Body of pancreas (tissue), 4 donors: ENCODE measurements at places on chromosomes 1 and 21. TPM values are rescaled to one million over a fixed set of nuclear protein-coding genes. Genes with fewer than 3 reads are reported as not detected.

- no peak for DNase-seq
Measured at GRCh38 chr1:43363935-43364525, 3.8 kb downstream of the ELOVL1 start.

DNA sequence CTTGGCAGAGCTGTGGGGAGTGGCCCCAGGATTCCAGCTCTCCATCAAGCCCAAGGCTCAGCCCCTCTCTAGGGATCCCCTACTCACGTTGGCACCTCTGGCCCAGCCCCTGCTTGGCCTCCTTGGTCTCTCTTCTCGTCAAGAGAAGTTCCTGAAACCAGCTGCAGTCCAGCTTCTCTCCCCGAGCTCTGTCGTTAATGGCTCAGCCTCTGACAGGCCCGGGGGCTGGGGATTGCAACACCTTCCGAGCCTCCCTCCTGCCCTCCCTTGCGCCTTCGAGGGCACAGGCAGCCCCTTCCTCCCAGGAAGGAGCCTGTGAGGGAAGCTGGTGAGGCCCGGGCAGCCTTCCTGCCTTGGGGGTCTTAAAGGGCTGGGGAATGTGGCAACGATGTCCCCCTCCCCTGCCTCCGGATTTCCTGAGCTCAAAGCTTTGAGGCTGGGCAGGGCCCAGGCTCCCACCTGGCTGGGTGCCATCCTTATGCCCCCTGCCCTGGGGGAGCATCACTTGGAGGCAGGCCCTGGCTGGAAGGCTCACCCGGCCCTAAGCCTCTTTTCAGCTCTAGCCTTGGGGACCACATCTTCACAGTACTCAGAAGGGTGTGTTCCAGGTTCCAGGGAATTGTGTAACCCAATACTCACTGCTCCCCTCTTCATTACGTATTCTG lies at the start of gene CSF3R:
Gene CSF3R, minus strand, starts transcription at position 190 of the 665 bp plus-strand sequence. CDS start 3,417 bp downstream, outside the sequence.
- DNase-seq = peak; percentile 35

- DNase-seq = peak; percentile 52
Measured at GRCh38 chr1:206691604-206692003, 6.9 kb downstream of the MAPKAPK2 start.

- no peak for DNase-seq
Measured at GRCh38 chr1:152143150-152143887, 15.7 kb downstream of the RPTN start.

GRCh38 chr1:225469051-225469450 lies 41.2 kb upstream of the LBR start:
- DNase-seq = no peak

GRCh38 chr1:183315991-183316758 lies 102.0 kb downstream of the NMNAT2 start:
- DNase-seq = no peak

- peak; percentile 61 for DNase-seq
Measured at GRCh38 chr1:172429331-172430127, 9.0 kb downstream of the C1orf105 start.

DNA sequence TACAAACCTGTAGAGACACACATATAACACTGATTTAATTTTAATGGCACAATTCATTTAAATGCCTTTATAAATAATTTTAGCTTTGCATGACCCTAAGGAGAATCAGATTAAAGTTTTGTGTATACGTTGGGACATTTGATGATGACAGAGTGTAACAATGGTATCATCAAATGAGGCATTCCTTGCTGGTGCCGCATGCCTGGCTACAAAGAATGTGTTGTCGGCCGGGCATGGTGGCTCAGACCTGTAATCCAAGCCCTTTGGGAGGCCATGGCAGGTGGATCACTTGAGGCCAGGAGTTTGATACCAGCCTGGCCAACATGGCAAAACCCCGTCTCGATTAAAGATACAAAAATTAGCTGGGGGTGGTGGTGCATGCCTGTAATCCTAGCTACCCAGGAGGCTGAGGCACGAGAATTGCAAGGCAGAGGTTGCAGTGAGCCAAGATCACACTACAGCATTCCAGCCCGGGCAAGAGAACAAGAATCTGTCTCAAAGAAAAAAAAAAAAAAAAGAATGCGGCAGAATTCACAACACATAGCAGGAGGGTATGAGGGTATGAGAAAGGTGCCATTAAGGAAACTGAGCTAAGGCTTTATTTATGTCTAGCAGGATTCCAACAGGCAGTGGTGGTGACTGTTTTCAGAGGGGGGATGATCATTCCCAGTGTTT lies 58.9 kb downstream of the PTPN14 start:
- DNase-seq = no peak

The RBBP4 gene
- total RNA-seq = 63.8 TPM

- DNase-seq = peak; percentile 79
Measured at GRCh38 chr1:184890539-184890973, 83.8 kb downstream of the NIBAN1 start.

GRCh38 chr1:33578557-33579448 lies 106.4 kb downstream of the ZSCAN20 start:
- no peak for DNase-seq

The CATSPERE gene
- total RNA-seq = 0.26 TPM

- DNase-seq = no peak
Measured at GRCh38 chr1:31503570-31503969, 72.7 kb upstream of the TINAGL1 start.

DNA sequence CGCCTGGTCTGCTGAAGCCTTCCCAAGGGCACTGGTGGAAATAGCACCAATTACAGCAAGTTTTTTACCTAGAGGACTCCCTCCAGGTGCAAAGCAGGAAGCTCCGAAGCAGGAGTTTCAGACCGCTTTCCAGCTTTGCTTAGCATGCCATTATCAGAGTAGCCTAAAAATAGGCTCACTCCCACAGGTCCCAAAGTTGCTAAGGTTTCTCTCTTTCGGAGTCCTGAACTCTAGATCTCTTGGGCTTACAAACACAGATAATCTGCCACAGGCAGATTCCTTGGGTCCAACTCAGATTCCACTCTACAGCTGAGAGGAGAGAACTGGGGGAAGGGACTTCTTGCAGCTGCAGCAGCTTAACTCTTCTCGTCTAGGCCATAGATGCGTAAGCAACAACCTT lies 22.5 kb downstream of the ZMYND12 start:
- DNase-seq = no peak

The PCP4 gene
- 1.6 TPM for total RNA-seq

DNA sequence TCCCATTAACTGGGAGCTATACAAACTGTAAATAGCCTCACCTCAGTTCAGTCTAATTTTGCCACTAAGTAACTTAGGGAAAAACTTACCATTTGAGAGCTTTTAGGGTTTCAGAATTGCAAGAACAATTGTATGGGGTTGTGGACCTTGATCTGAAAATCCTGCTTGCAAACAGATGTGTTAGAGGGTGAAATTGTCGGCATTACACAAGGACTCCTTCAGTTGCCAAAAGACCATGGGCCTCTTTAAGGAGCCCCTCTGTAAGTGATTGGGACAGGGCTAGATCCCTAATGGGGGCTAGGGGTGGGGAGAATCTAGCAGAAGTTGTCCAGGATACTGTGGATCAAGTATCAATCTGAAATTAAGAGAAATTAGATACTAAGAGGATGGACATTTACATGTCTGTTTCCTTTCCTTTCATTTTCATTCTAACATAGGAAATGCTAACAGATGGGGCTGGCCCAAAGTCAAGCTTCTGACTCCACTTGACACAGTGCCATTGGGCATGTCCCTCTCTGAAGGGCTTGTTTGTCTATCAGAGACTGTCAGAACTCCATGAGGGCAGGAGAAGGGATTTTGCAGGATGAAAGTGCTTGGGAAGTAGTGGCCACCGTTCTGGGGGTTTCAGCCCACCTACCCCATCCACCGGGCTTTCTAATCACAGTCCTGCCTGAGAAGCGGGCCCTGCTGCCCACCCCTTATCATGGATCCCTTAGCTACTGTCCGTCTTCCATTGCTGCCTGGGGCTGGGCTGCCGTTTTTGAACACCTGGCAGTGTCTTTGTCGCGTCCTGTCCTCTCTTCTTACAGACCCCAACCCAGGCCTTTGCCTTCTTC lies 54.7 kb downstream of the STUM start:
- DNase-seq = peak; percentile 59

DNA sequence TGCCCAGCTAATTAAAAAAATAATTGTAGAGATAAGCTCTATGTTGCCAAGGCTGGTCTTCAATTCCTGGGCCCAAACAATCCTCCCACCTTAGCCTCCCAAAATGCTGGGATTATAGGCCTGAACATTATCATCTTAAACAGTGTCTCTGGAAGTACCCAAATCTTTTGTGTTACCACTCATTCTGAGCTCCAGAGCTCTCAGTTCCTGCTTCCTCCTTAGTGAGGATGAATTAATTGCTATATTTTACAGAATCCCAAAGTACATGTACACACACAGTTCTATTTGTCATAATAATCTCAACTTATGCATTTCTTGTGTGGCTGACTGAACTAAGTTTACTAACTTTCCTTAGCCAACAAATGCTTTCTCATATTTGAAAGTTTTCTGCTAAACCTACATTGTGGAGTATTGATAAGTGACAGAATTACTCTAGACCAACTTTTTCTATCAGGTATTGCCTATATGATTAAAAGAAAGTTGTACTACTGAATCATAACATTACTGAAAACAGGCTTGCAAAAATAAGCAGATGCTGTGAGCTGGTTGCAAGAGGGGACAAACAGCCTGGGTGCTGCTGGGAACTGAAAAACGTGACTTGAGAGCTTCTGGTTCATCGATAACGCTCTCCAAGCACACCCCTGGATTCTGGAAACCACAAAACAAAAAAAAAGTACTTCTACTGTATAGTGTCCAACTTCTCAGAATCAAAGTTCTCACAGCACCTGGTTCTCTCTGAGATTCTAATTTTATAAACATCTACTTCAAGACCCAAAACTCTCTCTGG lies 15.3 kb downstream of the VAV3 start:
- no peak for DNase-seq

DNA sequence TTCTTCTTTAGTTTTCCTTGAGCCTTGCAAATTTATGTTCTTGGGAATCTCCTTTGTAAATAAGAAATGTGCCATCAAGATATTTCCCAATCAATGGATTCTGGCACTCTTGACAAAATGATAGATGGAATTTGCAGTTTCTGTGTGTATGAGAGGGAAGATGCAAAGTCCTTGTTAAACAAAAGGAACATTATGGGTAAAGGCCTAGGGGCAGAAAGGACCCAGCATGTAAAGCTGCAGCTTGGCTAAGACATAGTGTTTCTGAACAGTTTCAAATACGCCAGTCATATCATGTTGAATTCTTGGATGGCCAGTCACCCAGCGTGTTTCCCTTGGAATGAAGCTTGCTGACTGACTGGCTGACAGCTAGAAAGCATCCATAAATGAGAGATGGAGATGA lies 210.8 kb downstream of the NFIA start:
- DNase-seq = no peak

The TPTE gene
- total RNA-seq = not detected

GRCh38 chr1:183339556-183340167 lies 78.5 kb downstream of the NMNAT2 start:
- DNase-seq = no peak

The CEP104 gene
- 22.1 TPM for total RNA-seq

- no peak for DNase-seq
Measured at GRCh38 chr1:55559161-55559611, 344.0 kb upstream of the USP24 start.

GRCh38 chr1:165855010-165855838 lies 27.8 kb downstream of the UCK2 start:
- no peak for DNase-seq

The GRHL3 gene
- not detected for total RNA-seq

GRCh38 chr1:218165701-218166114 lies 119.4 kb upstream of the RRP15 start:
- DNase-seq = no peak

DNA sequence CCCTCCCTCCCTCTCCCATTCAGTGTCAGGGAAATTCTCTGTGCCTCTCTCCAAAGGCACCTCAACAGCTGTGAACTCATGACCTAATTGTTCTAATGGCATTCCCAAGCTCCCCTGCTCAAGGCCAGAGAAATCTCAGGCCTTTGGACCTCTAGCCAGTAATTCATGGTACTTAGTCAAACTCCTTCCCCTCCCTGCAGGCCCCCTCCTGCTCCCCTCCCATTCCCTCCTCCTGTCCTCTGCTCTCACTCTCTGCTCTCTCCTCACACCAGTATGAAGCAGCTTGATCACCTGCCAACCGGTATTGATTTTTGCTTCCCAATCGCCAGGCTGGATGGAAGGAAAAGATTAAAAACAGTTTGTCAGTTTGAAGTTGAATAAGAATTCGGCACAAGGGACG lies 370.5 kb upstream of the PBX1 start:
- DNase-seq = peak; percentile 66

GRCh38 chr1:113857776-113858175 lies 13.7 kb downstream of the PTPN22 start:
- DNase-seq = no peak

- DNase-seq = no peak
Measured at GRCh38 chr1:25856856-25857255, 2.4 kb downstream of the AUNIP start.

GRCh38 chr21:38760762-38761155 lies 45.0 kb upstream of the ETS2 start:
- DNase-seq = no peak

The ADCY10 gene
- 0.26 TPM for total RNA-seq

DNA sequence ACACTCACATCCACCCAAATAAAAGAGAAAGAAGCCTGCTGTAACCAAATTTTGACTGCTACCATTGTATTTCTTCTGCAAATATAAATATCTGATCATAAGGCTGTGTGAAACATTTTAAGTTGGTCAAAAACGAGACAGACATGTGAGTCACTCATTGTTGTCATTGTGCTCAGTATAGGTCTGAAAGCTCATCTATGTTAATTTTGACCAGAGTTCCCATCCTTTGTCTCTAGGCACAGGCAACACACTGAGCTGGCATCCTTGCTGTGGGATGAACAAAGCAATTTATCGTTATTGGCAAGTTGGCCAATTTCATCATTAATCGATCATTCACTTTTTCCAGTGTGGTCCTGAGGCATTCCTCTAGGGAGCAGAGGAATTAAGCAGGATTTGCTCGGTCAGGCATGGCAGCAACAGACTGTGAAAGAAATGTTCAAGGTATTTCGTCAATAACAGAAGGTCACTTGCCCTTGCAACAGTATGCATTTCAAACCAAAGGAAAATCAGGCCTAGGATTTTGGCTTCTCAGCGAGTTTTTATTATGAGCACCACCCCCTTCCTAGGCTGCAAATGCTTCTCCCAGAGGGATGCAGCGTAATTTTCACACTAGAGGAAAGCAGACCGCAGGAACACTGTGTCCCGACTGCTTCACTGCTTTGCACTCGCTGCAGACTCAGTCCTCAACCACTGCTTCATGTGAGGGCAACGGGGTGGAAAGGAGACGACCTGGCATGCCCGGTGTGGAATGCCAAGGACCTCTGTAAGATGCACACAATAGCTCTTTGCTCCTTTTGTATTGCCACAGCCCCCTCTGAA lies 87.9 kb upstream of the SMYD2 start:
- peak; percentile 29 for DNase-seq

GRCh38 chr1:17204546-17205440 lies at the start of gene PADI1:
TSS of gene PADI1 (plus strand) at chr1:17205128. CDS start at chr1:17205218, 90 bp downstream.
- DNase-seq = no peak

- DNase-seq = no peak
Measured at GRCh38 chr1:59229138-59229537, 67.8 kb upstream of the FGGY start.

GRCh38 chr1:205512059-205513045 lies 7.9 kb downstream of the CDK18 start:
- no peak for DNase-seq

GRCh38 chr21:33127154-33127867 lies 57.4 kb downstream of the OLIG1 start:
- peak; percentile 69 for DNase-seq

GRCh38 chr1:16677552-16678431 lies 11.0 kb upstream of the RNU1-3 start:
- peak; percentile 49 for DNase-seq

The SELL gene
- 0.26 TPM for total RNA-seq
